ENCODE measurements at places on chromosomes 3 and 15.

DNA sequence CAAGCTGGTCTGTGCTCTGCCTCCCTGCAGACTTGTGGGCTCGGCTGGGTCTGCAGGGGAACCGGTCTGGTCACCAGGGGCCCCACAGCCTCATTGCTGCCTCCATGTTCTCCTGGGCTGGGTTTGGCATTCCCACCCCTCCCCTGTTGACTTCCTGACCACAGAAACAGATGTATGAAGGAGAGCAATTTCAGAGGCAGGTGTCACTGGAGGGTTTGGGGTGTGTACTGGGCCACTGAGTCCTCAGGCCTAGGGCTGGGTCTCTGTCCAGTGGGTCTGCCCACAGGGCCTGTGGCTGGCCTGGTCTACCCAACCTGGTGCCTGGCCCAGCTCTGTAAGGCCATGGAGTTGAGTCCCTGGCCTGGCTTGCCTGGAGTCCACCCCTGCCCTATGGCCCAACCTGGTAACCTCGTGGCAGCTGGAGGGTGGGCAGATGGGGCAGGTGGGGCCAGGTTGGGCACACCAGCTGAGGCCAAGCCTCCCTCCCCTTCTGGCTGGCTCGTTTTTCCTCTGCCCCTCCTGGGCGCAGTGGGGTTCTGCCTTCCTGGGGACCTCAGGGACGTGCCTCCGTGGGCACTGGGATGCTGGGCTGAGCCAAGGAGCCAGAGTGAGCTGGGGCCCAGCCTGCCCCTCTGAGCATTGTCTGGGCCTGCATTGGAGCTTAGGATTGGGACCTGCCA lies 20.8 kb downstream of the PLXNA1 start:
- H3K36me3 ChIP-seq = no peaks in the 10 kb centered on the region
- no peak for DNase-seq
- no peaks in the 10 kb centered on the region for H3K27me3 ChIP-seq
- H3K4me3 ChIP-seq = no peak overlapping the region
- no peaks in the 10 kb centered on the region for H3K4me1 ChIP-seq

- H3K27me3 ChIP-seq = no peaks in the 10 kb centered on the region
- DNase-seq = no peak
- no peak overlapping the region for H3K27ac ChIP-seq
- H3K36me3 ChIP-seq = no peaks in the 10 kb centered on the region
- no peaks in the 10 kb centered on the region for H3K4me1 ChIP-seq
Observed at GRCh38 chr15:58136731-58137130, 1.4 kb upstream of the AQP9 start.

DNA sequence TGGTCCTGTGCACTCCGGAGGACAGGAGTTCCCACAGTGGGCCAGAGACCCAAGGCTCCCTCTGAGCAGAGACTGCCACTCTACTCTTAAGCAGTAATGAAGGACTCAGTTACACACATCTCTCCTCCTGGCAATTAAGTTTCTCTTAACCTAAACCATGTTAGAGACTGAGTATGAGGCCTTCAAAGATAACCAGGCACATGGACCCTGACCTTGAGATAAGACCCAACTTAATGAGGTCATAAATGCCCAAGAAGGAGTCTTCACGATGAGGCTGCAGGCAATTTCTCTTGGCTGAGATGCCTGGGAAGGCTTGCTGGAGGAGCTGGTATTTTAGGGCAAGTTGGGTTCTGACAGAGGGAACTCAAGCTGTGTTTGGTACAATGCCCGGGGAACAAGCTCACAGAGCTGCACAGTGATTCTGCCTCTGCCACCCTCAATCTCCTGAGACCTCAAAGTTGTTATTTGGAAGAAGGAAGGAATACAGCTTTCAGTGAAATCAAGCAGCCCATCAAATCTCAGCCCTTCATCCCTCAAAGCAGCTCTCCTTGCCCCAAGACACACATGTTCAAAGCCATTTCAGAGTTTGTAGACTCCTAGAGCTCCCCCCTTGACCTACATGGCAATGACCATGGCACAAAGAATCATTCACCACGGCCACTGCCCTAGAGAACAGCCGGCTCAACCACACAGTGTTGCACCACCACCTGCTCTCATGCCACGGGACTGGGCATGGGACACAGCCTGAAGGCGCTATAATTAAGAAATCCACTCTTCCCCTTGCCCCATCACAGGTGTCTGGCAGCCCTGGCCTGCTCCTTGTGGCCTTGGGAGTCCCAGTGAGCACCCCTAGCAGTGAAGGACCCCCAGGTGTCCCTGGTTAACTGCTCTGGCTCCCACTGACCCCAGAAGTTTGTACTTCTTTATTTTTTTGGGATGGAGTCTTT lies 7.1 kb downstream of the RMDN3 start:
- H3K27ac ChIP-seq = no peak overlapping the region
- peaks cover 17% of the 10 kb centered on the region for H3K36me3 ChIP-seq
- no peak overlapping the region for H3K4me3 ChIP-seq
- DNase-seq = no peak
- no peaks in the 10 kb centered on the region for H3K27me3 ChIP-seq

DNA sequence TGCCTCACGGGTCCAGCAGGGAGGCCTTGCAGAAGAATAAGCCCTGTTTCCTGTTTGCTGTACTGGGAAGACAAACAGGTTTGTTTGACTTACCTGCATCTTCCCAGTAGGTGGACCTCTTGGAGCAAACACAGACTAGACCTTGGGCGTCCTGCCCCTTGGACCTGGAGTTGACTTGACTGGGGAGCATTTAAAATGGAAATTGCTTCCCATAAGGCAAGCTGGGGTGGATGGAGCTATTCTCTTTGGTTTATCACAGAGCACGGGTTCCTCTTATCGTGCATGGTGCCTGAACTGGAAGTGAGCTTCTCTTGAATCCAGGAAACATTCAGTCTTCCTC lies 151.4 kb downstream of the RPLP1 start:
- H3K27me3 ChIP-seq = peaks cover 4% of the 10 kb centered on the region
- no peaks in the 10 kb centered on the region for H3K36me3 ChIP-seq
- H3K4me3 ChIP-seq = no peak overlapping the region
- H3K27ac ChIP-seq = no peak overlapping the region
- peak; percentile 71 for DNase-seq

DNA sequence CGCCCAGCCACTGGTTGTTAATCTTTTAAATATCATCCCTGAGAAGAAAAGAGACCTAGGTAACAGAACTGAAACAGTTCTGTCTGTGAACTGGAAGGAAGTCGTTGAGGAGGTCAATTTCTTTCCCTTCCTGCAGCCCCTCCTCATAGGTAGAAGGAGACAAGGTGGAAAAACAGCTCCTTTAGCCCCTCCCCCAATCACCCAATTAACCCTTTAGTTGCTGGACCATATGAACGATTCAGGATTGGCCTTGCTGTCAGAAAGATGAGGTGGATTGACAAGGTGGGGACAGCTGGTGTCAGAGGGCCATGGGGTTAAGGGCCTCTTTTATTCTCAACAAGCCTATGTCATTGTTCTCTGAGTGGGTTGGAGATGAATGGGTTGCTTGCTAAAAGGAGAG lies 36.0 kb upstream of the ZNF445 start:
- DNase-seq = no peak
- H3K36me3 ChIP-seq = no peaks in the 10 kb centered on the region
- H3K4me3 ChIP-seq = no peak overlapping the region
- H3K27ac ChIP-seq = no peak overlapping the region

GRCh38 chr3:184568924-184569829 lies 7.6 kb downstream of the EPHB3 start:
- H3K27ac ChIP-seq = peak overlapping the region; percentile 44
- H3K27me3 ChIP-seq = no peaks in the 10 kb centered on the region
- peaks cover 29% of the 10 kb centered on the region for H3K4me1 ChIP-seq
- DNase-seq = peak; percentile 84
- H3K4me3 ChIP-seq = peak overlapping the region; percentile 46
- no peaks in the 10 kb centered on the region for H3K36me3 ChIP-seq

GRCh38 chr15:56919609-56920366 lies 1.3 kb downstream of the TCF12 start:
- H3K27ac ChIP-seq = peak overlapping the region; percentile 93
- H3K4me1 ChIP-seq = no peaks in the 10 kb centered on the region
- H3K36me3 ChIP-seq = no peaks in the 10 kb centered on the region
- no peaks in the 10 kb centered on the region for H3K27me3 ChIP-seq

DNA sequence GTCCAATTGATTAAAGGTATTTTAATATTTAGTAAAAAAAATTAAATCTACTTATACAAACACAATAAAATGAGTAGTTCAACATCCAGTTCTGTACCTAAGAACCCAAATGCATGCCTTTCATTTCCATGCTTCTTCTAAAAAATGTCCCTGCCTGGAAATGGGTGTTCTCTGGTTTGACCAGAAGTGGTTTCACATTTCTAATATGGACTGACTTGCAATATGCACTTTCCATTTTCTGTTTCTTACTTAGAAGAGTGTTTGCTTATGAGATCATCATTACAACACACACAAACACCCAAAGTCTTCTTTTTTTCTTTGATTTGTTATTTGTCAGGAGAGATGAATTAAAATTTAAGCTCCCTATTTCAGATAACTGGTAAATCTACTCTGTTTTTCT lies 879.6 kb downstream of the AGBL1 start:
- H3K27ac ChIP-seq = no peak overlapping the region
- no peaks in the 10 kb centered on the region for H3K36me3 ChIP-seq
- no peak overlapping the region for H3K4me3 ChIP-seq
- H3K4me1 ChIP-seq = no peaks in the 10 kb centered on the region
- H3K27me3 ChIP-seq = no peaks in the 10 kb centered on the region

DNA sequence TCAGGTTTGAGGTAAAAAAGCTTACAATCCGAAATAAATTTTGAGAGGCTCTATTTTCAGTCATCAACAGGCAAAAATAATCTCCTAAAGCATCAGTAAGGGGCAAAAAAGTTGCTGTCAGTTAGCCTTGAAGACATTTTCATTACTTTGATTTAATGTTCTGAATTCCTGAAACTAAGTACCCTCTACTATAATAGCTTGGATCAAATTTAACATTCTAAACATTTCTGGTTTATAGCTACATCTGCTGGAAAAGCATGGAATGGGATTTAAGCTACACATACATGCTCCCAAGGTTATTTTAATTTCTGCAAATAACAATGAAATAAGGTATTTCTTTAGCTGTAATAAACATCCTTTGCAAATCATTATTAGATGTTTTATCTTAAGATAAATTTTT lies 245.4 kb downstream of the ULK4 start:
- no peak overlapping the region for H3K4me3 ChIP-seq
- H3K27ac ChIP-seq = no peak overlapping the region
- no peaks in the 10 kb centered on the region for H3K4me1 ChIP-seq
- H3K36me3 ChIP-seq = no peaks in the 10 kb centered on the region

DNA sequence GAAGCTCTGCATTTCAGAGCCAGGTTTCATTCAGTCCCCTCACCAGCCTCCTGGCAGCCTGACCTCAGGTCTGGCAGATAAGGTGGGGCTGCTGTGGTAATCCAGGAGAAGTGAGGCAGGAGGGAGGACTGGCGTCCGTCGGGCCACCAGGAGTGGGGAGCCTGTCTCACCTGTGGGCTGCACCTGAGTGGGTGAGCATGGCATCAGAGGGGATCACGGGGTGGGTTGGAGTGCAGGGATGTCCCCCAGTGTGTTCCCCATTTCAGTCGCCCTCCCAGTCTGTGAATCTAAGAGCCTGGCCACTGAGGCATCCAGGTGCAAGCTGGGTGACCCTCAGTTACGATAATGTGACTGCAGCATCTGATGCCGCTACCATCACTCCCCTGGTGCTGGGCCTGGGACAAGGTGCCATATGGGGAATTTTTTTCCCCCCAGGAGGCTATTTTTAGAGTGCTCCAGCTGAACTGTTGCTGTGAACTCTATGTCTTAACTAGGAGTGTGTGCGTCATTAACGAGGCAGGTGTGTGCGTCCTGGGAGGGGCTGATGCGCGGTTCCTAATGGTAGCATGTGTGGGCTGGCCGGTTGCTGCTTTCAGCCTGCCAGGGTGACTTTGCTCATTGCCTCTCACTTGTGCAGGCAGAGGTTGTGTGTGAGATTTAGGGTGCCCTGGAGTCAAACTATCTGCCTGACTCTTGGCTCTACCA lies 165.2 kb downstream of the SLCO3A1 start:
- H3K27ac ChIP-seq = no peak overlapping the region
- no peaks in the 10 kb centered on the region for H3K36me3 ChIP-seq
- no peaks in the 10 kb centered on the region for H3K27me3 ChIP-seq
- H3K4me3 ChIP-seq = no peak overlapping the region
- H3K4me1 ChIP-seq = no peaks in the 10 kb centered on the region

DNA sequence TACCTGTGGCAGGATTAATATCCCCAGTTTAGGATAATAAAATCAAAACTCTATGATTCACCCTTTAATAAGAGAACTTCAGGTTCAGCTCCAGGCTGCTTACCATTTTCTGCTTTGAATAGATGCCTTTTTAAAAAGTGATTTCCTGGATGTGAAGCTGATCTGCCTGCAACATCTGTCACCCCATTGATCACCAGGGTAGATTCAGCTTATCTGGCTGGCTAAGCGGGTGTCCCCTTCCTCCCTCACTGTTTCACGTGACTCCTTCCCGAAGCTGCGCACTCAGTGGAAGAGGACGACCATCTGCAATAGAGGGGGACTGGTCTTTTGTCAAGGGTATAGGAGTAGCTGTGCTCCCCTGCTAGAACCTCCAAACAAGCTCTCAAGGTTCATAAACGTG lies 128.1 kb downstream of the IL1RAP start:
- H3K4me3 ChIP-seq = no peak overlapping the region
- no peak overlapping the region for H3K27ac ChIP-seq
- H3K4me1 ChIP-seq = no peaks in the 10 kb centered on the region

- H3K27ac ChIP-seq = no peak overlapping the region
- H3K36me3 ChIP-seq = no peaks in the 10 kb centered on the region
Observed at GRCh38 chr3:66712210-66712609, 211.4 kb upstream of the LRIG1 start.

GRCh38 chr15:67998599-67999133 lies 55.4 kb upstream of the PIAS1 start:
- H3K4me1 ChIP-seq = no peaks in the 10 kb centered on the region
- H3K27me3 ChIP-seq = no peaks in the 10 kb centered on the region
- DNase-seq = peak; percentile 81
- no peak overlapping the region for H3K4me3 ChIP-seq

- no peaks in the 10 kb centered on the region for H3K27me3 ChIP-seq
- H3K27ac ChIP-seq = no peak overlapping the region
- no peaks in the 10 kb centered on the region for H3K4me1 ChIP-seq
Observed at GRCh38 chr3:197682713-197683112, 54.0 kb downstream of the RUBCN start.

DNA sequence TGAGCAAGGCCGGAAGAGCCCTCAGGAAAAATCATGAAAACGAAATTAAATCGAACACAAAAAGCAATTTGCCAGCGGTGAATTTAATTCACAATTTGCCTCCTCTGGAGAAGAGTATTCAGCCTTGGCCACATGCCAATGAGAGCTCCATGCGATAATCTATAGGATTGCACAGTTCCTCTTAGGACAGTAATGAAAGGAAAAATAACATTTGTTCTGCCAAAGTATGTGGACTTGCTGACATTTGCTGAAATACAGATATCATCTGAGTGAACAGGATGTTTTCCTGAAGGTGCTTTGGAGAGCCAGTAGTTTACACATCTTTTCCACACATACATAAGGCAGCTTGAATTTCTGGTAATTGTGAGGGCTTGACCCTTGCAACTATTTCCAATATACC lies 188.6 kb upstream of the PDZRN3 start:
- no peak for DNase-seq
- H3K27ac ChIP-seq = no peak overlapping the region
- H3K36me3 ChIP-seq = no peaks in the 10 kb centered on the region
- no peak overlapping the region for H3K4me3 ChIP-seq
- H3K27me3 ChIP-seq = no peaks in the 10 kb centered on the region
